ENCODE measurements at places on chromosomes 5 and 9. TPM values are rescaled to one million over a fixed set of nuclear protein-coding genes. Genes with fewer than 3 reads are reported as not detected.
A peak's percentile ranks its signal among the peaks of the same experiment; 100 is the strongest.

DNA sequence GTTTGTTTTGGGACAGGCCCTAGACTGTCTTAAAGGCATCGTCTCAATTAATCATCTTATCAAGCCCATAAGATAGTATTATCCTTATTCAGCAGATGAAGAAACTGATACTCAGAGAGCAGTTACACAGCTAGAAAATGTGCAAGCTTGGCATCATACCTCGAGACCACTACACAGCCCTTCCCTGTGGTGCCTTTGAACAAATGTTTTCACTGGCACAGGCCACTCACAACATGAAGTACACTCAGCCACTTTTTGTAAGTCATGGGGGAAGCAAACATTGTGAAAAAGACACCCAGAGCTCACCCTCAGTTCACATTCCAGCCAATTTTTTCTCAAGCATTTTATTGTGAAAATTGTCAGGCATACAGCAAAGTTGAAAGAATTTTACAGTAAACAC lies 122.5 kb downstream of the WDR41 start:
- H3K27me3 ChIP-seq, result peaks cover 4% of the 10 kb centered on the region
- no peak overlapping the region for H3K27ac ChIP-seq
- no peak overlapping the region for H3K4me3 ChIP-seq
- no peak for DNase-seq
- no peaks in the 10 kb centered on the region for H3K36me3 ChIP-seq

DNA sequence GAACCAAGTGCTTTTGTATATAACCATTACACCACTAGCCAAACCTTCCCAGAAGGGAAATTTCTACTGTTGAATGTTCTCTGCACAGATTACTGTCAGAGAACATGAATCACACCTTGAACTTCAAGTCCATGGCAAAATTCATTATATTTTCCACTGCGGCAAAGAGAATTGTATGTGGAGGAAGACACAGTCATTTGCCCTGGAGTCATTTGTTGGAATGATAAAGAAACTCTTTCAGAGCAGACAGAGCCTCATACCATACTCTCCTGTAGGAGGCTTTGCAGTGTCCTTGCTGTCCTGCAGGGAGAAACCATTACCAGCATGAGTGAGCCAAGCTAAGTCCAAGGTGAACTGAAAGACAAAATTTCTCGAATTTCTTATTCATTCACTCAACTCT lies 369.0 kb downstream of the ARHGEF28 start:
- no peak overlapping the region for H3K4me3 ChIP-seq
- DNase-seq, result no peak
- H3K27me3 ChIP-seq, result no peaks in the 10 kb centered on the region
- no peak overlapping the region for H3K27ac ChIP-seq

GRCh38 chr5:66932457-66932856 lies 264.1 kb downstream of the CD180 start:
- H3K27ac ChIP-seq, result no peak overlapping the region
- H3K36me3 ChIP-seq, result no peaks in the 10 kb centered on the region
- DNase-seq, result no peak

DNA sequence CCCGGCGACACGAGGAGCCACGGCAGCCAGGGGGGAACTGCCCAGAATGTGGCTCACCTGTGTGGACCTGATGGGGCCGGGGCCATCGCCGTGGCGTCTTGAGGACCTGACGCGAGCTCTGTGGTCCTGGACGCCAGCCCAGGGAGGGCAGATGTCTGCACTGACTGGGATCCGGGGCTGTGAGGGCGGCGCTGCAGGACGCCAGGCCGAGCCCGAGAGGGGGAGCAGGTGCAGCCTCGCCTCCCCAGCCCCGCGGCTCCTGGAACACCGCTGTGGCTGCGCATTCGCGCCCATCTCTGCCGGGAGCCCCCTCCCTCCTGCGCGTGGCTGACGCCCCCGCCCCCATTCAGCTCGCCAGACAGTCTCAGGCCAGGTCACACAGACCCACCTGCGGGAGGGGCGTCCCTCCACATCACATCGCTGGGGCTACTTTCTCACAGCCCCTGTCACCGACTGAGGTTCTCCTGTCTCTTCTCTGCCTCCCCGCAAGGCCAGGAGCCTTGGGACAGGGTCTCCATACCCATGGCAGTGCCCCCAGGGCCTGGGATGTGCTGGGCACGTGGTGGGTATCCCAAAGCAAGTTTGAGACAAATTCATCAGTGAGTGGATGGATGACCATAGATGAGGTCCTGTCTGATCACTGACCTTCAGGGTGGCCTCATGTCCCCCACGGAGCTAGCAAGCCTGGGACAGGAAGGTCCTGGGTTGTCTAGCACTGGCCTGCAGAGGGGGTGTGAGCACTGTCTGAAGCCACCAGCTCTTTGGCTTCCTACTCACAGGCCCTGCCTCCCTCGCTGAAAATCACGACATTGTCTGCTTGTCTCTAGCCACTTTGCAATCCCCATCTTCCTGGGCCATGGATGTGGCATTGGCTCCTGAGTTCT lies 47.3 kb downstream of the RASGEF1C start:
- H3K27ac ChIP-seq, result no peak overlapping the region
- DNase-seq, result peak; percentile 88
- no peak overlapping the region for H3K4me3 ChIP-seq
- H3K4me1 ChIP-seq, result no peaks in the 10 kb centered on the region

TMEM232 gene
- 3.8 TPM for total RNA-seq

DNA sequence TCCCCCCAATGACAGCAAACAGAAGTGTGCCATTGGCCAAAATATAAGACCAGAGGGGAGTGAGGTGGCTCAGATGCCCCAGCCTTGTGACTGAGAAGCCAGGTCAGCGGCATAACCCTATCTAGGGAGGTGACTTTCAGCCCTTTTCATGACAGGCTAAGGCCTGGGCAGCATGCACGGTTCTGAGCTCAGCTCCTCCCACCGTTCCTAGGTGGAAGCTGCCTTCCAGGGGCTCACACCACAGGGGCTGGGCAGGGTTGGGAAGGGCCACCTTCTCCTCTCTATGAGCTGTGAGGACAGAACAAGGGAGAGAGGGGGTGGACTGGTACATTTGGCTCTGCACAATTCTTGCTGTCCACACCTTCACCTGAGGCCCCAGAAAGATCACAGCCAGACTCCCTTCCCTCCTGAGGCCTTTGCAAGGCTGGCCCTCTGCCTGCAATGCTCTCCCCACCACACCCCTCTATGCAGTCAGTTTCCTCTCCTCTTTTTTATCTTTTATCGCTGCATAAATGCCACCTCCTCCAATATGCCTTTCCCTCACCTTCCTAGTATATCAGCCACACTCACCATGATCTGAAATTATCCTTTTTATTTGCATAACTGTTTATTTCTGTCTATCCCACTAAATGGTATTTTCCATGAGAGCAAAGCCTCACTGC lies 5.1 kb upstream of the EGR1 start:
- H3K4me3 ChIP-seq, result no peak overlapping the region
- peaks cover 3% of the 10 kb centered on the region for H3K27me3 ChIP-seq
- no peaks in the 10 kb centered on the region for H3K36me3 ChIP-seq
- H3K27ac ChIP-seq, result no peak overlapping the region
- no peak for DNase-seq

DNA sequence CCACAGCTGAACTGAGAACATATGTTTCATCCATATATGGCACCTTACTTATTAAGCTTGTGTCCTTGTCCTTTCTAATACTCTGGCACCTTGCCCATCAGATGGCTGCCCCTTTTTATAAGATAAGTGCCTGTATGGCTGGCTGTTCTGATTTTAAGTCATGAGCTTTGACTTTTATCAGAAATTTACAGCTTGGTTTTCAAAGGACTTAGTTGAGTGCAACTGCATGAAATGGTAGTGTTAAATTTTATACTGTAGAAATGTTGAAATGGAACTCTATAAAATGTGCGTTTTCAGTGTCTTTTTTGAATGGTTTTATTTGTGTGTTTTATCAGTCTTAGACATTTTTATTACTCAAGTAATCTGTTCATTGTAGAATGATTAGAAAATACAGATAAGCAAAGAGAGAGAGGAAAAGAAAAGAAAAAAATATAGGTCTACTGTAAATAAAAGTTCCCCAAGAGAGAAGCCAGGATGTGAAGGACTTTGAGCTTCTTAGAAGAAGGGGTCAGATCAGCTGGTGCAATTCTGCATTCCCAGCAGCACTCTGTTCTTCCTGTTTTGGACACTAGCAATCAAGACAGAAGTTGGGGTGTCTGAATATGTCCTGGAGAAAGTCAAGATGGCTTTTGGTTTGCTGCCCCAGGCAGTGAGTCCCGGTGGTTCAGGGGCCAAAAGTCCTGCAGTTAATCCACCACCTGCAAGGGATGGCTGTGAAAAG lies 38.9 kb downstream of the ARHGAP26 start:
- no peak overlapping the region for H3K27ac ChIP-seq
- H3K4me1 ChIP-seq, result peaks cover 40% of the 10 kb centered on the region
- H3K4me3 ChIP-seq, result no peak overlapping the region
- no peaks in the 10 kb centered on the region for H3K36me3 ChIP-seq

DNA sequence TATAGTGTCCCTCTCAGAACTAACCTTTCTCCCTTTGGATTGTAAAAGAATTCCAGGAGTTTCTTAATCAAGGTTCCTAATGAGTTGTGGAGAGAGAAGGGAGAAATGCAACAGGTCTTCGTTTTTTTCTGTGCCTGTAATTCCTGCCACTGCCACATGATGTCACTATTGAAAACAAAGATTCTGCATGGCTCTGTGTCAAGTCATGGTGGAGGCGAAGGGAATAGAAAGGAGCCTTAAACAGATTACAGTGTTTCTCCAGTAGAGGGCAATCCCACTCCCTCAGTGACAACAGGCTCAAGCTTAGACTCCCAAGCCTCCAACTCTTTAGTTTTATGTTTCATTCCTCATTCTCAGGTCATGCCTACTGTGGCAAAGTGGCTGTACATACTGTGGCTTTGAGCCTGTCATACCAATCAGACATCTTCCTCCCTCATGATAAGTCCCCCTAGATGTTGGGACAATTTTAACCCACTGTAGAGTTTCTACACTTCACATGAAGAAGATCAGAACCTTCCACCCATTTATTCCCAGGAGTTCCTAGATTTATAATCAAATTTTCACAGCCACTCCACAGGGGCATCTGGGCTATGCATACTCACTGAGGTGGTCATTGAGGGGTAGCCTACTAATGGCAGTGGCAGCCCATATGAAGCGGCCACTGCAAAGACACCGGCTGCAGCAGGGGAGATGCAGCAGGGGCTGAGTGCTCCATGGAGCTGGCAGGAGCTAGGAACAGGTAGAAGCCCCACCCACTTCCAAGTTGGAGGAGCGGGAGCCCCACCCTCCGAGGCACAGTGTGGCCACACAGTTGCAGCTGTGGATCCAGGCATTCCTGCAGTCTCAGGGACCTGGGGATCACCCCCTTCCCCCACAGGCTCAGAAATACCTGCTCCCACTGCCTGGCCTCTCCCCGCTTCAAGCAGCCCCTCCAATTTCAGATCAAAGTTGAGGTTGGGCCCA lies 97.4 kb upstream of the TRIM32 start:
- H3K4me1 ChIP-seq, result peaks cover 9% of the 10 kb centered on the region
- no peak overlapping the region for H3K4me3 ChIP-seq
- no peaks in the 10 kb centered on the region for H3K27me3 ChIP-seq
- peaks cover 8% of the 10 kb centered on the region for H3K36me3 ChIP-seq

GRCh38 chr5:98365126-98365525 lies 408.3 kb upstream of the RGMB start:
- H3K4me1 ChIP-seq, result no peaks in the 10 kb centered on the region
- no peak overlapping the region for H3K4me3 ChIP-seq
- DNase-seq, result no peak
- H3K36me3 ChIP-seq, result no peaks in the 10 kb centered on the region
- no peak overlapping the region for H3K27ac ChIP-seq

TPPP gene
- total RNA-seq, result 0.07 TPM

TAF1L gene
- not detected for total RNA-seq

GRCh38 chr9:12884736-12885395 lies 110.0 kb downstream of the LURAP1L start:
- no peak overlapping the region for H3K4me3 ChIP-seq
- peaks cover 55% of the 10 kb centered on the region for H3K4me1 ChIP-seq
- H3K36me3 ChIP-seq, result peaks cover 3% of the 10 kb centered on the region
- no peak for DNase-seq

RELL2 gene
- 5.2 TPM for total RNA-seq

- peaks cover 22% of the 10 kb centered on the region for H3K36me3 ChIP-seq
- peaks cover 16% of the 10 kb centered on the region for H3K4me1 ChIP-seq
- no peak for DNase-seq
- H3K4me3 ChIP-seq, result peak overlapping the region; percentile 96
- peak overlapping the region; percentile 93 for H3K27ac ChIP-seq
Measured at GRCh38 chr9:96777426-96777864, 442 bp downstream of the ZNF510 start.

FAT2 gene
- 2.2 TPM for total RNA-seq

DNA sequence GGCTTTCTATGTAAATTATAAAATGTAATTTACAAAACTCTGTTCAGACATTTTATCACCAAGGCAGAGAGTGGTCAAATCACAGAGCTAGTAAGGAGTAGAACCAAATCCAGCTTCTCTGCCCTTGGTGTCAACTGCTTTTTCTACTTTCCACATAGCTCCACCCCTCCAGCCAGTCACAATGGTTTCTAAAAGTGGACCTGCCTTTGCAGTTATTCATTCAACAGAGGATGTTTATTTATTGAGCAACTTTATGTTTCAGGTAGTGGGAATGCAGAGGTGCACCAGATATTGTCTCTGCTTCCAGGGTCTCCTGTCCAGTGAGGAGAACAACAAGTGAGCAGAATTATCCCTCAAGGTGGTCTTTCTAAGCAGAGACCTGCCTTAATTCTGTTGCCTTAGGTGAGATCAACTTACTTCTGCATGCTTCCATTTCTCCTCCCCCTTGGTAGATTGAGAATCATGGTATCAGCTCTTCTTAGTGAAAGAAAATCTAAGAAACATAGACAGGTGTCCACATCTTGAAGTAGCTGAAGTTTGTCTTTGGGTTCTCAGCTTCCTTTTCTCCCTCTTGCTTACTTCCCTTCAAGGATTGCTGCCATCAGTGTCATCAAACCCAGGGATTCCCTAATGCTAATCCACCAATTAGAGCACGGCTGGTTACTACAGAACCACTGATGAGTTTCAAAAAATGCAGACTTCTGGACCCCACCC lies 17.2 kb upstream of the PDCD1LG2 start:
- H3K27me3 ChIP-seq, result no peaks in the 10 kb centered on the region
- peaks cover 6% of the 10 kb centered on the region for H3K4me1 ChIP-seq
- H3K36me3 ChIP-seq, result peaks cover 1% of the 10 kb centered on the region
- no peak for DNase-seq
- no peak overlapping the region for H3K4me3 ChIP-seq
- peak overlapping the region; percentile 12 for H3K27ac ChIP-seq

- DNase-seq, result no peak
- H3K27me3 ChIP-seq, result no peaks in the 10 kb centered on the region
- peak overlapping the region; percentile 99 for H3K27ac ChIP-seq
- peak overlapping the region; percentile 89 for H3K4me3 ChIP-seq
- peaks cover 6% of the 10 kb centered on the region for H3K36me3 ChIP-seq
- peaks cover 33% of the 10 kb centered on the region for H3K4me1 ChIP-seq
Measured at GRCh38 chr5:77087484-77088261, 588 bp upstream of the ZBED3 start.

C9orf153 gene
- total RNA-seq, result not detected

CDHR2 gene
- 0.46 TPM for total RNA-seq

DNA sequence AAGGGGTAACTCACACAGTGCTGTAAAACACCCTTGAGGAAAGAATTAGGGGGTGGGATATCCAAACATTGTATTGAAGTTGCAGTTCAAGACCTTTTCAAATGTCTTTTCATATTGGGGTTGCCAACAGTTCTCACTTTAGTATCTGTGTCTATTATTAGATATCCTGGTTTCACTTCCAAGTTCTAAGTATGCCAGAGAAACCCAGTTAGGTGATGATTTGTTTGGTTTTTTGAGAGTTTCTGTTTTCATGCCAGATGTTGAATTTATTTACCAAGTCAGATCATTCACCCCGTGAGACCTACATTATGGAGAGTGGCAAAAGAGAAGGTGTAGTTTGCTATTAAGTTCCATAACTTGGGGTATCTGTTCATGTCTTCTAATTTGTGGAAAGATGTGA lies 64.5 kb downstream of the C9orf152 start:
- H3K36me3 ChIP-seq, result peaks cover 22% of the 10 kb centered on the region
- H3K27me3 ChIP-seq, result no peaks in the 10 kb centered on the region
- no peak for DNase-seq
- peaks cover 72% of the 10 kb centered on the region for H3K4me1 ChIP-seq
